ENCODE measurements at places on chromosomes 12 and 14.

DNA sequence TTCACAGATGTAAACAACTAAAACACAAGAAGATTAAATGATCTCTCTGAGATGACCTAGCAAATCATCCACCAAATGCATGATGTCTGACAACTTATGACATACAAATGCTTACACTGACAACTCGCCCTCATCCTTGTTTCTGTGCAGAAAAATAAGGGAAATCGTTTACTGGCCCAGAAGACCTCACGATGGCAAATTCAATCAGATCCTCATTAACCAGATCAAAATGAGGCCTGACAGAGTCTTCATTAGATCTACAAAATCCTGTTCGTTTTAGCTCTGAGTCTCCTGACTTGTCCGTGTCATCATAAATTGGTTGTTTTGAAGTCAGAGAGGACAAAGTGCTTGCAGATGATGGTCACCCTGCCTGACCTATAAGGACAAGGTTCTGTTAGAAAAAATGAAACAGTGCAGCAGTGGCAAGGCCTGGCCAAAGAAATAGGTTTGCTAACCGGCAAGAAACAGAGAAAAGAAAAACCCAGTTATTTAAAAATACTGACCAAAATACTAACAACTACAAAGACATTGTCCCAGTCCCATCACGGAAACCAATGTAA is 109.5 kb downstream of the BTG1 start:
- DNase-seq, result no peak

DNA sequence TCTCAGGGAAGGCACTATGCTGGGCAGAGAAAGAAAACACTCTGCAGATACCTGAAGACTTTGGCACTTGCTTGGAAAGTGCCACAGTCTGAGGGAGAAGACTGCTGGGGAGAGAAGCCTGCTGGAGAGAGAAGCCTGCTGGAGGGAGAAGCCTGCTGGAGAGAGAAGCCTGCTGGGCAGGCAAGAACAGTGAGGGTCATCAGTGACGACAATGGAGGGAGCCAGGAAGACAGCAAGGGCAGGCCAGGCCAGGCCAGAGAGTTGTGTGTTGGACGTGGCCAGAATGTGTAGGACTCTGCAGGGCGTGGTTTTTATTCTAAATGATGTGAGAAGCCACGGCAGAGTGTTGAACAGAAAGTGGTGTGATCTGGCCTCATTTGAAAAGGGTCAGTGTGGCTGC is 185.3 kb upstream of the ABCD2 start:
- no peak for DNase-seq

GRCh38 chr12:62361048-62361447 is 100.8 kb downstream of the USP15 start:
- no peak for DNase-seq

- DNase-seq, result no peak
These were observed 62.8 kb downstream of the TSHR start for GRCh38 chr14:81018251-81018650.

GRCh38 chr12:111437816-111438454 is 32.2 kb downstream of the SH2B3 start:
- no peak for DNase-seq

DNA sequence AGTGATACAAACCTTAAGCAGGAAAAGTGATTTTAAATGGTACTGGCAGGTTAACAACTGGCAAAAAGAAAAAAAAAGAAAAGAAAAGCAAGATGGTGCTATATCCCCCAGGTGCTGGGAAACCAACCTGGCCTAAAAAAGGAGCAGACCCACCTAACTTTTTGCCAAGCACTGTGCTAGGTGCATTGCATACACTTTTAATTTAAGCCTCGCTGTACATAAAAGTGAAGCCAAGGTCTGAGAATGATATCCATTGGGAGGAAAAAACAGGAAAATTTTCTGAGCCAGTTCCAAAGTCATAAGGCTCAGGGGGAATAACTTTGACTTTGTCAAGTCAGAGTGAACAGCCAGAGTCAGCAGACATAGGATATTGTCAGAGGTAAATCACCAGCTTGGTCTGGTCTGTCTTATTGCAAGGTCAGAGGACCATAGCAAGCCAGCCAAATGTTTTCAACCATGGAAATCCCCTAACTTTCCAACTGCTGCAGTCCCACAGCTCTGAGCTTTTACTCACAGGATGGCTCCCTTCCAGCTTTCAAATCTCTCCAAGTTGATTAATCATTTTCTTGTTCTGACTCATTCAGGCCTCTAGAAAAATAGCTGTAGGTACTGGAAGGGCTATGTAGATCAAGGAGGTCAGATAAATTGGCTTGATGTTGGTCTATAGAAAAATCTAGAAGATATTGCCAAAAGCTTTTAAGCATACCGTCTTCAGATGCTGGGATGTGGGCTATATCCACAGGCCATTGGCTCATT is 412.9 kb downstream of the RAD51B start:
- DNase-seq, result peak; percentile 98

DNA sequence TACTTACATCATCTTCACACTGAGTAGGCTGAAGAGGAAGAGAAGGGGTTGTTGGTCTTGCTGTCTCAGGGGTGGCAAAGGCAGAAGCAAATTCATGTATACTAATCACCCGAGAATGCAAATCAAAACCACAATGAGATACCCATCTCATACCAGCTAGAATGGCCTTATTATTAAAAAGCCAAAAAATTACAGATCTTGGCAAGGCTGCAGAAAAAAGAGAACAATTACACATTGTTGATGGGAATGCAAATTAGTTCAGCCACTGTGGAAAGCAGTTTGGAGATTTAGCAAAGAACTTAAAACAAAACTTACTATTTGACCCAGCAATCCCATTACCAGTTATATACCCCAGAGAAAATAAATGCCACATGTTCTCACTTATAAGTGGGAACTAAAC is 154.9 kb downstream of the SEC23A start:
- no peak for DNase-seq

- DNase-seq, result no peak
These were observed 140.6 kb downstream of the ITPR2 start for GRCh38 chr12:26692407-26692806.

GRCh38 chr14:73862480-73862879 is 10.8 kb downstream of the PTGR2 start:
- DNase-seq, result no peak

GRCh38 chr12:108126212-108126611 is 2.9 kb upstream of the WSCD2 start:
- DNase-seq, result no peak

GRCh38 chr14:44211718-44212117 is 295.4 kb downstream of the FSCB start:
- no peak for DNase-seq

Measured in AG04450 (cell line).